Inflammatory macrophage treated with lipopolysaccharide for 1 hour (primary cell): ENCODE measurements at places on chromosomes 2 and 18.
A peak's percentile ranks its signal among the peaks of the same experiment; 100 is the strongest.

GRCh38 chr18:54415086-54415485 lies 57.4 kb downstream of the C18orf54 start:
- DNase-seq = no peak

- peak; percentile 32 for DNase-seq
These were observed 188.0 kb downstream of the CDH7 start for GRCh38 chr18:65938592-65939372.

DNA sequence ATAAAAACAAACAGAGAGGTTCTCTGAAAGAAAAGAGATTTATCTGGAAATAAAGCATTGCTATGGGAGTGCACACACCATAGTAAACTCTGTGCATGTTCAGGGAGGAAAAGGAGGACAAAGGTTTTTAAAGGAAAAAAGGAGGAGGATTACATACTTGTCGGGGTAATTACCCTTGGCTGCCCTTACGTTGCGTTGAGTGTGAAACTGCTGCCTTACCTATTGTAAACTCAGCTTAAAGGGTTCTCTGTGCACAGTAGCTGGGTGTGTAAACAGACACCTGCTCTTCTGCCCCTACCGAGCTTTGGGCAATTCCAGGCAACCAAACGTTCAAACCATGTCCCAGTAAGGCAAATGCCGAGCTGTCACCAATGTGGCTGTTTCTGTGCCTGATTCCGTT lies 29.6 kb upstream of the PXDN start:
- no peak for DNase-seq

DNA sequence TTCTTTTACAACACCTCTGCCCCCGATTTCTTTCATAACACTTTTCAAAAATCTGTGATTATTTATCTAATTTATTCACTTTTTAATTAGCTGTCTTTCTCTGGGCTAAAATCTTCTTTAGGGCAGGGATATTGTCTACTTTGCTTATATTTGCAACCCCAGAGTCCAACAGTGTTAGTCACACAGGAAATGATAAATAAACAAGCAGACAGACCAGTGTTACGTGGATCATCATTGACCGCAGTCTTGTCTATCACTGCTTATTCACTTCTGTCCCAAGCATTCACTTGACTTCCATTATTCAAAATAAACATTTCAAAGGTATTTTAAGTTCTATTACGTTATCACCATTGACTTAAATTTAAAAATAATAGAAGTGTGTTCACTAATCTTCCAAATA lies 237.6 kb upstream of the UBE2E3 start:
- DNase-seq = no peak

GRCh38 chr2:134912361-134912760 lies 6.3 kb upstream of the CCNT2 start:
- DNase-seq = peak; percentile 88

GRCh38 chr2:181836583-181836982 lies 54.9 kb upstream of the ITPRID2 start:
- no peak for DNase-seq

DNA sequence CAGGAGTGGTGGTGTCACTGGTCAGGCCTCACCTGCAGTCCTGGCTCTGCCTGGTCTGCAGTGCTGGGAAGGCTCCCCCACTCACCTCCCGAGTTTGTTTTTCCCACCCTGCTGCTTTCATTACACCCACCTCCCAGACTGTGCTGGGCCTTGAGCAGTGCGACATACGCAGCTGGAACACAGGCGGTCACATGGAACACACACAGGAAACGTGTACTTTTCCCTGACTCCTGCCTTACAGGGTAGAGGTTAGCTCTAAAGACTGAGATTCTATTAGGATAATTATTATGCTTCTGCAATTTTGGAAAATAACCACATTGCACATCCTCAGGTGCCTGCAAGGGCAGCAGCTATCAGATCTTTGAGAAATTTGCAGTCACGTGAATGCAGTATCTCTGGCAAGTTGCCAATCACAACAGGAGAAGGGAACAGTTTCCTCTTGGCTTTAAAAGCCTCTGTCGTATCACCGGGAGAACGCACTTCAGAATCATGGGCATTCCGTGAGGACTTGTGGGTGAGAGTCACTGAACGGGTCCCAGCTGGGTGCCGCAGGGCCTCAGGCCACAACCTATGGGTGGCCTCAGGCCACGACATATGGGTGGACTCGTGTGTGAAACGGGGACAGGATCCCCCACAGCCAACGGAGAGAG lies 136.5 kb downstream of the ZNF236 start:
- DNase-seq = no peak

GRCh38 chr2:159817283-159817682 lies 19.3 kb upstream of the CD302 start:
- DNase-seq = peak; percentile 53

DNA sequence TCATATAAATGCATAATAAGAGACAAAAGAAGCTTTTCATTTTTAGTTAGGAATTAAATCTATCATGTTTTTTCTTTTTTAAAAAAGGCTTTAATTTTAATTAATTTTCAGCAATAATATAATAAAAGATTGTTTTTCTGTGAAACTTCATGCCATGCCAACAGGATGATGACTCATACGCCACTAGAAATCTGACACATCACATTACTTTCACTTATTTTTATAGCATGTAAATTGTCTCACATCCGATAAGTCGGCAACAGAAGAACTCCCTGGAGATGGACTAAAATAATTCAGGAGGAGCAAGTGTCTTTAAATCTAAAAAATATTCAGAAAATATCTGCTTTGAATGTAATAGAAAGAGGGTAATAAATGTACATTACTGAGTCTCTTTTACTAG lies 1024.2 kb upstream of the ACVR2A start:
- DNase-seq = no peak

- peak; percentile 38 for DNase-seq
These were observed 64.2 kb upstream of the GREB1L start for GRCh38 chr18:21177822-21178221.

DNA sequence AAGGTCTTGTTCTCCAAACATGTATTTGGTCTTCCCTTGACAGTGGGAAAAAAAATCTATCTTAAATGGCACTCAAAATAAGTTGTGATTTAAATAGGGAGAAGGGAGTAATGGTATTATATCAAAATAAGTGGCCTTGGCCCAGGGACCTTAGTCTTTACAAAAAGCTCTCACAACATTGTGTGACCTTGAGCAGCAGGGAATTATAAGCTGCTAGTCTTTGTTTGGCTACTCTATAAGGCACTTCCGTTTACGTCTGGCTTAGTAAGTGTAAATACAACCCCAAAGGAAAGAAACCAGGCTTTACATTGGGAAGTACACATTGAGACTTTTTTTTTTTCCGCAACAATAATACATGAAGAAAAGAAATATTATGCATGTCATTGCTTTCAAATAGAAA lies 734.0 kb upstream of the LINC00305 start:
- DNase-seq = no peak

DNA sequence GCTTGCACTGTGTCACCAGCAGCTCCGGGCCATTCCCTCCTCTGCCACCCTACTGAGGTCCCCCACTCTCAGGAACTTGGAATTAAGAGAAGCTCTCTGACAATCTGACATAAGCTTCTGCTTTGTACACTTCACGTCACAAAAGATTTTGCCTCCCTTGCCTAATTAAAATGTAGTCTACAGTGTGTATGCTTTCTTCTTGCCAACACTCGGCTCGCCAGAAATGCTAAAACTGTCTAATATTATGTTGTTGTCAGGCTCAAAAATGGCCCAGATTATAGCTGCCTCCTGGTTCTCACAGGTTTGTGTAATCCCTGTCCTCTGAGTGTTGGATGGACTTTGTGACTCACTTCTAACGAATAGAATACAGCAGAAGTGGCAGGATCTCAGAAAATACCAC lies 474.7 kb downstream of the MBD2 start:
- no peak for DNase-seq

- DNase-seq = no peak
These were observed 7.1 kb downstream of the MYCN start for GRCh38 chr2:15947431-15947830.

- DNase-seq = no peak
These were observed 129.3 kb upstream of the TLK1 start for GRCh38 chr2:171289991-171290390.

GRCh38 chr18:23330423-23330822 lies 122.7 kb upstream of the RIOK3 start:
- DNase-seq = no peak

DNA sequence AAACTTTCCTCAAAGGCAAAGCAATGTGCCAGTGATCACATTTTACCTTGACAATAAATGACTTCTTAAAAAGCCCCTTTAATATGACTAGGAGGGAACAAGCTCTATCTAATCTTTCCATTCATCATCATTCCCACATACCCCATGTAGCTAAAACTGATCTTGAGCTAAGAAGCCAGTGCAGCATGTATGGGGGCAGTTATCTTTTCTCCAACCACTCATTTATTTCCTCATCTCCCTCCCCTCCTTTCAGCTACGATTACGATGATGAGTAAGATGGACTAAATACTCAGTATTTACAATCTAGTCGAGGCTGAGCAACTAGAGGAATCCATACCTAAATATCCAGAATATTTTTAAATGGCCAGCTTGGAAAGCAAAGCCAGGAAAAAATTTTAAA lies 35.5 kb downstream of the PNO1 start:
- no peak for DNase-seq
